Stimulated activated CD4-positive, alpha-beta T cell treated with anti-CD3 and anti-CD28 coated beads, Interleukin-4, amount 100 ng/mL, for 1 hour (primary cell): ENCODE measurements at places on chromosomes 3 and 15.

DNA sequence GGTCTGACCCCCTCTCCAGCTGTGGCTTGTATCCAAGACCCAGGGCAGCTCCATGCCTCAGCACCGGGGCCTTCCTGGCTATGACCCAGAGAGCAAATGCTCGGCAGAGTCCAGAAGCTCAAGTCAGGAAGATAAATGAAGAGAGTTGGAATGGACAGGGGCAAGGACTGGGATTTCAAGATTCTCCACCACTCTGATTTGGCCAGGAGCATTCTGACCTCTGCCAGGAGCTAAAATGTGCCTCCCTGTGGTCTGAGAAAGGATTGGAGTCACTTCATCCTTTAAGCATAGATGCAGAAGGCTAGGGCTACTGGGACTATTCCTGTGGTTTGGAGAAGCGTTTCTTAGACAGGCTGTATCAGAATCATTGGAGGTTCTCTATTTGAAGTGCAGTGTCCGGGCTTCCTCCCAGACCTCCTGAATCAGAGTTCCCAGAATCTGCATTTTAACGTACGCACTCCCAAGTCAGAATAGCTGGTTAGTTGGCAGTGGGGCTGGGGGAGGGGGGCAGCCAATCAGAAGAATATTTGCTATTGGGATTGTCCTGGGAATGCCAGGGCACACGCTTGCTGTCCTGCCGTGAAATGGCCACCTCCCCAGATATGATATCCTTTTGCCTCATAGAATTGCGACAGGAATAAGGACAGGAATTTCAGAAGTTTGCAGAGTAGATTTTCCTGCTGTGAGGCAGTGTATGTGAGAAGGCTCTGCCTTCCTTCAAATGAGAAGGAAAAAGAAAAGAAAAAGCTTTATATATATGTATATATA, 57.4 kb downstream of the HRH1 start:
- DNase-seq, result no peak

DNA sequence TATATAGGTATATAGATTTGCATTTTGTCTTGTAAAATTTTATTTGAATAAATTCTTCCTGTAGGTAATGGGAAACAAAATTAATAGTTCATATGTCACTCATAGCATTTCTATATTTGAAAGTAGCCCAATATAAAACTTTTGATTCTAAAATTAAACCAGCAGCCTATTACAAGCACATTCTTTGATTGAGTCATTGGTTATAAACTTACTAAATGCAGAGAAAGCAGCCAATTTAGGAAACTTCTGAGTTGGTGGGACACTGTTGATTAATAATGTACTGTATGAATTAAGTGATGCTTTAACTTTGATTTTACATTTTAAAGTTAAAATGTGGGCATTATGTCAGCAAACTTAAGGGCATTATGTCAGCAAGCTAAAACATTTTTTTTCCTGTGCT, 34.5 kb downstream of the NR1D2 start:
- DNase-seq, result no peak

DNA sequence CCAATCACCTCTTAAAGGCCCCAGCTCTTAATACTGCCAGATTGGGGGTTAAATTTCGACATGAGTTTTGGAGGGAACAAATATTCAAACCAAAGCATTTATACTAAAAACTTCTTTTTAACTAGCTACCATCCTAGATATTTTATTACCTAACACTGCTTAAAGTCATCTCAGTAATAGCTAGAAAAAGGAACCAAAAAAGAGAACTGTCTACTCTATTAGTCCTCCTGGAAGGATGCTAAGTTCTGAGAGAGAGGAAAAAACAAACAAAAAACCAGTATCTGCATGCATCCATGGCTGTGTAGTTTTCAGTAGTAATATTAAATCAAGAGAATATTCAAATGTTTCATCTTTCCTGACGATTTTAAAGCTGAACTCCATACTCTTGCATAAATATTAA, 5.8 kb downstream of the CPOX start:
- DNase-seq, result no peak

- no peak for DNase-seq
These were observed 74.0 kb upstream of the MANF start for GRCh38 chr3:51311055-51311454.

- DNase-seq, result no peak
These were observed 7.7 kb upstream of the AADACL2 start for GRCh38 chr3:151726016-151726415.

- no peak for DNase-seq
These were observed 199.7 kb downstream of the CHL1 start for GRCh38 chr3:396293-396692.

DNA sequence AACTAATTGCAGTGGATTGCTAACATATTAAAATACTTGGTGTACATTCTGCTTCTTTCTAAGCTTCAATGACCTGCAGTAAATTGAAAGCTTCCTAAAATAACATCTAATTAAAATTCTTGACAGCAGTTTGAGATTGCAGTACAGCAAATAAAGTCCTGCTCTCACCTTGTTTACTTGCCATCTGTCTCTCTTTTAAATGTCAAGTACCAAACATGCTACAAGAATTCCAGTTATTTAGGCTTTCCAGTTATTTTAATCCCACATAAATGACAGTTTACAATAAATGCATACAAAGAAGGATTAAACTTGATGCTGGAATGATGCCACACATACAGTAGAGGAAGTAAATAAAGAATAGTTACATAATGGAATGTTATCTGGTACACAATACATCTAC, 33.2 kb downstream of the CBLB start:
- DNase-seq, result no peak

- DNase-seq, result no peak
These were observed 101.0 kb upstream of the LPP start for GRCh38 chr3:188053036-188053340.

- peak; percentile 20 for DNase-seq
These were observed 843 bp downstream of the GLCE start for GRCh38 chr15:69161079-69161877.

DNA sequence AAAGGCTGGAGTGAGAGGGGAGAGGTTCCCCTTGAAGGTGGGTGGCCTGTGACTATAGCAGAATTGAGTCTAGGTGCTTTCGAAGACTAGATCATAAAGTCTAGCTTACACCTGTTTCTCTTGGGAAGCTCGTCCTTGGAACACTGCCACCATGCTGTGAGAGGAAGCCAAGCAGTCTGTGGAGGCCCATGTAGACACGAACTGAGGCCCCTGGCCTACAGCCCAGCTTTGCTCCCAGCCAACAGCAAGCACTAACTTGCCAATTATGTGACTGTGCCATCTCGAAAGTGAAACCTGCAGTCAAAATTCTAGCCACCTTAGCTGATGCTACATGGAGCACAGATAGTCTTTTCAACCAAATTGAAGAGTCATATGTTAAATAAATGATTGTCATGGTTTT, 190.5 kb upstream of the NECTIN3 start:
- no peak for DNase-seq

GRCh38 chr3:39086144-39086543, 21.3 kb downstream of the GORASP1 start:
- no peak for DNase-seq

DNA sequence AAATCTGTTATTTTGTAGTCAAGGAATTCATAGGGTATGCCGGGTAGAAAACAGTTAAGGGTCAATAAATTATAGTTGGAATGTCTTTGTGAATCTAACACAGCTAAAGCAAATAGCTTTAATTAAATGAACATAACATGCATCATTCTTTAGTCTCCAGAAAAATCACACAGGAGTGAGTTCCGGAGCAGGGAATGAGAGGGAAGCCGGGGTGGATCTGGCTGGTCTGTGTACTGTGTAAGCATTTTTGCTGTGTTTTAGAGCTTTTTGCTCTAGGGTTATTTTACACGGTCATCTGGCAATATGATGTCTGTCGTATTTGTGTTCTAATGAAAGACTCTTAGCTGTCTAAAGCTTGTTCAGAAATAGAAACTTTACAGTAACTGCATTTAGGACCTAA, 57.5 kb downstream of the MED12L start:
- no peak for DNase-seq

DNA sequence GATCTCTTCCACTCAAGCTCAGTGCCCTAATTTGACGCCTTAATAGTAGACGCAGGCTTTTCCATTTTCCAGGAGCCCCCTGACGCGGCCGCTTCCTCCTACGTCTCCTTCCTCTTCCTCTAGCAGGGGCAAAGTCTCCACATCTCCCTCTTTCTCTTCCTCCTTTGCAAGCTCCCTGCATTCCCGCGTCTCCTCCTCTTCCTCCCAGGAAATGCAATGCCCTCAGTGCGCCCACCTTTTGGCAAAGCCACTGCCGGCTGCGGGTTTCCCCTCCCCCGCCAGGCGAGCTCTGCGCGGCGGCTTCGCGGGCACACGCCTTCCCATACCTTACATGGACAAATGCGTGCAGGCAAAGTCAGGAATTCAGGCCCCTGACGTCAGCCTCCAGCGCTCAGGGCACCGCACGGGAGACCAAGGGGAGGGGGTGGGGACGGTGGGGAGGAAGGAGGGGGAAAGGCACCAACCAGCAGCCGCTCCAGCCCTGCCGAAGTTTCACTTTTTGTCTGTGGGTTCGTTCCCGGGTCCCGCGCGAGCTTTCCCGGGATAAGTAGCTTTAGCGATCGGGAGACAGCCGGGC, 432 bp upstream of the LPP start:
- peak; percentile 42 for DNase-seq

DNA sequence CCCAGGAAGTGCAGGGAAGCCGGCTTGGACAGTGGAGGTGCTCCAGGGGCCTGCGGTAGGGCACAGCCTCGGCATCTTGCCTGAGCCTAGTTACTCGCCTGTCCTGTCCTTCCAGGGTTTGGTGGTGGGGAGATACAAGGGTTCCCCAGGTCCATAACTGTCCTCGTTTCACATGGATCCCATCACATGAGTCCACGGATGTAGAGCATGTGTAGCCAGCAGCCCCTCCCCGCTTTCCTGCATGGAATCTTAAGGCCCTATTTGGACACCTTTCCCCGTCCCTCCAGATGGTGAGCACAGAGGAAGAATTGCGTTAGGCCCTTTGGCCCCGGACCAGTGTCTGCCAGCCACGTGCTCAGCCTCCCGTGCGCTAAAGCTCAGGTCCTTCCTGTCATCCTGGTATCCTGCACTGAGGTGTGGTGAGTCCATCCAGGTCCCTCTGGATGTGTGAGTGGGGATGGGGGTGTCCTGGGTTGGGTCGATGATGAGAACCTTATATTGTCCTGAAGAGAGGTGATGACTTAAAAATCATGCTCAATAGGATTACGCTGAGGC, 230.4 kb downstream of the SNRPN start:
- DNase-seq, result no peak

DNA sequence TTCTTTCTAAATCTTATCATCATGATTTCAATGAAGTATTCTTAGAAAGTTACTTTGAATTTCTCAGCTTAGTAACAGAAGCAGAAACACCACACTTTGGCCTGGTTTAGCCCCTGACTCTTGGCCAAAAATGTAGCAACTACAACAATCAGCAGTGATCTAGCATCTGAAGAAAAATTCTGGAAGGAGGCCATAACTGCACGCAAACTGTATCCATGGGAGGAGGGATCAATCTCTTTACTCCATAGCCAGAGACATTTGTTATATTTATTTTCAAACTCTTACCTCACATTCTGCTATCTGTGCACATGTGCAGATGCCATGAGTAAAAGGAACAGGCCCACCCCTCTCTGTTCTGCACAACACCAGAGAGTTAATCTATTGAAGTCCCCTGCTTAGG, 251.0 kb upstream of the P2RY1 start:
- no peak for DNase-seq

- DNase-seq, result no peak
These were observed 89.0 kb downstream of the MRPL46 start for GRCh38 chr15:88378188-88378637.

GRCh38 chr3:173410849-173411248, 13.3 kb downstream of the NLGN1 start:
- no peak for DNase-seq

- DNase-seq, result no peak
These were observed 20.0 kb upstream of the PIAS1 start for GRCh38 chr15:68034081-68034480.

- no peak for DNase-seq
These were observed 304.4 kb downstream of the WDR72 start for GRCh38 chr15:53454843-53455721.

DNA sequence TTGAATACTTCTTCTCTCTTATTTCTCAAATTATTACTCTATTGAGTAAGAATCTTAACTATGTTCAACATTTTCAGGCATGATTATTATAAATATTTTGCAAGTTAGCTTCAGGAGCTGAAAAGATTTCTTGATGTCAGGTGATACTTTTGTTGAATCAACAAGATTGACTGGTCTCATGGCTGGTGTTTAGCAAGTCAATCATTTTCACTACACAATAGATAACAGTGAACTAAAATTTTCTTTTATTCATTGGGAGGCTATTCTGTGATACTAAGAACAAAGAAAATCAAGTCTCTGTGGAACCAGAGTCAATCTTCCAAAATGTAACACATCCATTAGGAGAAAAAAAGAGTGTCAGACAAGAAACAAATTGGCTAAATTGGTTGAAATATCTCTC, 476.7 kb downstream of the CNTN3 start:
- DNase-seq, result no peak

DNA sequence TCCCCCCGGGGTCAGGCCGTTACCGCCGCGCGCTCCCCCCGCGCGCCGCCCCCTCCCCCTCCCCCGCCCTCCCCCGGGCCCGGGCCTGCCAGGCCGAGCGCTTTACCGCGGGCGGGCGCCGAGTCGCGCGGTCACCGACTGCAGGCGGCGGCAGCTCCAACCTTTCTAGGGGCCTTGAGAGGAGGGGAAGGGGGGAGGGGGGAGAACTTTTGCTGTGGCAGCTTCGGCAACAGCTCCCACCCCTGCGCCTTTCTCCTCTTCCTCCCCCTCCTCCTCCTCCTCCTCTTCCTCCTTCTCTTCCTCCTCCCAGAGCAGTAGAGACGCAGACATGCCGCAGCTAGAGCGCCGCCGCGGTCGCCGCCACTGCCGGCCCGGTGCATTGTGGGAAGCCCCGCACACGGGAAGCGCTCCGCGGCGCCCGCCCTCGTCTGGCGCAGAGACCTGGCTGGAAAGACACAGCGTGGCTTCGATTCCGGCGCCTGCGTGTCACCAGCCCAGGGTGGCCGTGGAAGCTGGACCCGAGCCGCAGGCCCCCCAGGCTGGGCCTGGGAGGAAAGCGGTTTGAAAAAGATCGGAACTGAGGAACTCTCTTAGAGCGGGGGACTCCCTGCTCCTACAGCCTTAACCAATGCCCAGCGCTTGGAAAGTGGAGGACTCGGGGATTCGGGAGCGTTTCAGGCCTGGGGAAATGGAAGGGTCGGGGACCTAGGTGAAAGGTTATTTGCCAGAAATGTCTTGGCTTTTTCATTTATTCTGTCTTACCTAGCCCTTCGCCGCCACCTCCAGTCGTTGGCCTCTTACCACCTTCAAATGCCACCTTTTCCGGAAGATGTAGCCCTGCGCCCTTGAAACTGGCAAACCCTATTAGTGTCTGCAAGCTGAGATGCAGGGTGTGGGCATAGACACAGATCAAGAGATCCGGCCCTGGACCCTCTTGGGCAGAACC, at the start of gene ZNF148:
ZNF148 (minus strand) TSS at position 330 of the 946 bp plus-strand sequence. CDS start 61,685 bp downstream, outside the sequence.
- peak; percentile 92 for DNase-seq

DNA sequence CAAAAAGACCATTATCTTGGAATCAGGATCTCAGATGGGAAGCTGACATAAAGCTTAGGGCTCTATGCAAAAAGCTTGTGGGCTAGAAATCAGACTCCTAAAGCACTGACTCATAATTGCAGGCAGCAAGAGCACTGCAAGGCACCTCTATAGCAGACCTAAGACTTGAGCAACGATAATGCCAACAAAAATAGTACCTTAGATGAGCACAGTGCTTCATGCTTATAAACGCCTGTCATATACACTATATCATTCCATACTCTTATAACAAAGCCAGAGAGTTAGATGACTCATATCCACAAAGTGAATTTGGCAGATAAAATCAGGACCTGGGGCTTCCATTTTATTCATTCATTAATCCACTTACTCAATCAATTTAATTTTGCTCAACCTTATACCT, 560.8 kb downstream of the MCTP2 start:
- DNase-seq, result no peak

GRCh38 chr3:130826516-130827182, 67.2 kb upstream of the ATP2C1 start:
- DNase-seq, result no peak
